Small intestine (tissue), 16 donors: ENCODE measurements at places on chromosomes 2 and 18.

DNA sequence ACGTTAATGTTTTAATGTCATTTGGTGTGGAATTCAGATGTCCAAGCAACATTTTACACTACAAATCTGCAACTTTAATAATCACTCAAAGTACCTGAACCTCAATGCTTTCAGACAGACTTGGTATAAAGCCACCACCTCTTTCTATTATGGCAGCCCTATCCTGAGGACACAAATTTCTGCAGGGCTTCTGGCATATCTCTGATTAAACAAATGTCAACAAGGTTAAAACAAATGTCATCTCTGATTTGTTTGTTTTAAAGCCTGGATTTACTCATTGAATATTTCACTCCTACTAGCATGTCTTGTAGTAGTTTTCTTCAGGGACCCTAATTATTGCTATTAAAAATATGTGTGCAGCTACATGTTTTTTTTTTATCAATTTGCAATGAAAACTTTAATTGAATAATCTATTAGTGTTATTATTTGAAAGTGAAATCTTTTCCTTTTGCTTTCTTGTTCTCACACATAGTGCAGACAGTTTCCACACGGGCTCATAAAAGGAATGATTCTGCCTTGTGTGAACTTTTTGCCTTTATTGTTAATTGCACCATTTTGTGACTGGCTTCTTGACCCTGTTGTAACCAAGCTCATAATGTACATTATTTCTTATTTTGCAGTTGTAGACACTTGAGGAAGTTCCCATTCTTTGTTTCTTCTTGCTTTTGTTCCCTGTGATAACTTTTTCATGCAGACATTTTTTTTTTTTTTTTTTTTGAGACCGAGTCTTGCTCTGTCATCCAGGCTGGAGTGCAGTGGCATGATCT is 30.1 kb downstream of the IL37 start:
- no peak for DNase-seq

GRCh38 chr2:100639588-100640390 is 77.0 kb downstream of the PDCL3 start:
- no peak for DNase-seq

DNA sequence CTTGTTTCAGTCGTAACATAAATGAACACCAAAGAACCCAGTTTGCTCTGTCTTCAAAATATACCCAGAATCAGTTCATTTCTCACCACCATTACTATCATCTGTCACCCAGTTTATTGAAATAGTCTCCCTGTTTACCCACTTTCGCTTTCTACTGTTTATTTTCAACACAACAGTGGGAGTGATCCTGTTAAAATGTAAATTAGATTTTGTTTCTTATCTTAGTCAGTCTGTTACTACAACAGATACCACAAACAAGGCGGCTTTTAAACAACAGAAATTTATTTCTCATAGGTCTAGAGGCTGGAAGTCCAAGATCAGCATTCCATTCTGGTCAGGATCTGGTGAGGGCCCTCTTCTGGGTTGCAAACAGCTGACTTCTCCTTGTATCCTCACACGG is 74.8 kb downstream of the ARHGAP15 start:
- DNase-seq = no peak

GRCh38 chr2:207227062-207227748 is 61.5 kb upstream of the KLF7 start:
- DNase-seq = no peak

DNA sequence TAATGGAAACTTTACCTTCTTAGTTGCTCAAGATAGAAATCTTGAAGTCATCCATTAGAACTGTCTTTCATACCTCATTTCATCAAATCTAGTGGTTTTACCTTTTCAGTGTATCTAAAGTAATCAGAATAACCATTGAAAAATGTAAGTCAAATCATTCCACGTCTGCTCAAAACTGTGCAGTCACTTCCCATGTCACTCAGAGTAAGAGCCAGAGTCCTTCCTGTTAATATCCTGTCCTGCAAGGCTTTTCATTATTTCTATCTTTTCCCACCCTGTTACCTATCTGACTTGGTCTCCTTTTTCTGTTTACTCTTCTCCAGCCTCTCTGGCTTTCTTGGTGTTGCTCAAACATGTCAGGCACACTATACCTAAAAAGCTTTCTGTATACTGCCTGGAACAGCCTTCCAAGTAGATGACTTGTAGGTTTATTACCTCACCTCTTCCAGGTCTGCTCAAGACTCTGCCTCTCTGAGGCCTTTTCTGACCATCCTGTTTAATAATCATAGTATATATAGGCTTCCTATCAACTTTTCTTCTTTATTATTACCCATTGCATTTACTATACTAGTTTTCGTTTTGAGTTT is 3.4 kb downstream of the C2orf69 start:
- no peak for DNase-seq

GRCh38 chr18:46412916-46413315 is 244.1 kb downstream of the LOXHD1 start:
- peak; percentile 28 for DNase-seq

- no peak for DNase-seq
Measured at GRCh38 chr18:32298171-32298667, 108.4 kb downstream of the MEP1B start.

DNA sequence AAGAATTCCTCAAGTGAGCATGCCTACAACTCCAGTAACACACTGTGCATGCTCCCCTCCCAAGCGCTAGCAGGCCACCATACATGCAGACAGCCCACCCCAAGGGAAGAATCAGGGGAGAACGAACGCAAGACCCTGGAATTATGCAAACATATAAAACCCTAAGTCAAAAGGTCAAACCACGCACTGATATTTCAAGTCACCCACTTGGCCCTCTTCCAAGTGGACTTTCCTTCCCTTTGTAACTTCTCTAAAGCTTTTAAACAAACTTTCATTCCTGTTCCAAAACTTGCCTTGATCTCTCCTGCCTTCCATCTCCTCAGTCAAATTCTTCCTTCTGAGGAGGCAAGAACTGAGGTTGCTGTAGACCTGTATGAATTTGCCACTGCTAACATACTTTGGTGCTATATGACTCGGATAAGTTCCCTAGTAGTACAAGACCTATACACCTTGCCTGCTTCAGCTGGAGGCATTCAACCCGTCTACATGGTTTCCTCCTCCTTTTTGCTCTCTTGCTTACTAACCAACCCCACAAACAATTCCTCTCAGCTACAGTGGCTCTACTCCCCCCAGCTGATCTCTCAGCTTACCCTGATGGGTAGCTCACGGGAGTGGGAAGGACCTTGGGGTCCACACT is 11.1 kb upstream of the RPIA start:
- peak; percentile 55 for DNase-seq

DNA sequence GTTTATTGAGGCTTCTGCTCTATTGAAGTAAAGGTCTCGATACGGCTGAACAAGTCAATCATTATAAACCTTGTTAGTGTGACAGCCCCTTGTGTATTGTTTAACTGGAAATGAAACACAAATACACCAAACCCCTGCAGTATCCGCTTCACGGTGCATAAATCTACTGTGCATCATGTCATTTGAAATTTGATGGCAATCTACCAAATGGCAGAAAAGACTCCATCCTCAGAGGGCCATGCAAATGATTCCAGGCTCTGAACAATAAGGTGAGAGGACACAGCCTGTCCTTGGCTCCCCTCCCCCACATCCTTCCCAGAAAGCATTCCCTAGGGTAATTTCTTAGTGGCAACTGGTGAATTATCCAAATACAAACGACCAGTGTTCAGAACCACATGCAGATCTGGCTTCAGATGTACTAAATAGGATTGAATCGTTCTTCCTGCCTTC is 80.6 kb downstream of the ADCYAP1 start:
- no peak for DNase-seq

DNA sequence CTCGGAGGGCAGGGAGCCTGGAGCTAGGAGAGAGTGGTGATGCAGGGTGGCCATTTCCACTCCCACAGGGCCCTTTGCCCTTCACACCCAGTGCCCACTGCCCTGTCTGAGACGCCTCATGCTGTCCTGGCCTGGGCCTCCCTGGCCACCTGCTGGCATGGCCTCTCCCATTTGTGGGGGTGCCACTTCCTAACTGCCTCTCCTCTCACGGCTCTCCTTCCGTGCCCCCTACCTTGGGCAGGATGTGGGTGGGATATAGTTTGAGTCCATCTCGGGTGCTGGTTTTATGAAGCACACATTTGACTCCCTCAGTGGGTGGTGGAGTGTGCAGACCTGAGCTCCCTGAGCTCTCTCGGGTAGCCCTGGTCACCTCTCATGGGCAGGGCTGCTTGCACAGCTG is 46.0 kb downstream of the DGKD start:
- no peak for DNase-seq

DNA sequence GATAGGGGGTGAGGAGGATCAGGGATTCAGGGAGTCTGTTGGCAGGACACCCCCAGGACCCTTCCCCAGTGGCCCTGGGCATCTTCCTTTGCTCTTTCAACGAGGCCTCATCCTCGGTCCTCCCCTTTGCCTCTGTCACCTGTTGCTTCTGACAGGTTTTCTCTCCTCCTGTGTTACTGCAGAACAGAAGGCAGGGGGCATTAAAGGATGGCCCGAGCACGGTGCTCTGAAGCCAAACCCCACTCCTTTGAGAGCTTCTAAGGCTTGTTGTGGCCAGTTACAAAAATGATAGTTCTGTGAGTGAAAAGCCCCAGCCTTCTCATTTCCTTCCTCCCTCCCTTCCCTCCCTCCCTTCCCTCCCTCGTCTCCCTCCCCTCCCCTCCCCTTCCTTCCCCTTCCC is 82.5 kb downstream of the THNSL2 start:
- no peak for DNase-seq
